ENCODE measurements at places on chromosomes 11 and 22.

- DNase-seq = no peak
Measured at GRCh38 chr11:6129011-6129410, 21.5 kb downstream of the OR56B4 start.

DNA sequence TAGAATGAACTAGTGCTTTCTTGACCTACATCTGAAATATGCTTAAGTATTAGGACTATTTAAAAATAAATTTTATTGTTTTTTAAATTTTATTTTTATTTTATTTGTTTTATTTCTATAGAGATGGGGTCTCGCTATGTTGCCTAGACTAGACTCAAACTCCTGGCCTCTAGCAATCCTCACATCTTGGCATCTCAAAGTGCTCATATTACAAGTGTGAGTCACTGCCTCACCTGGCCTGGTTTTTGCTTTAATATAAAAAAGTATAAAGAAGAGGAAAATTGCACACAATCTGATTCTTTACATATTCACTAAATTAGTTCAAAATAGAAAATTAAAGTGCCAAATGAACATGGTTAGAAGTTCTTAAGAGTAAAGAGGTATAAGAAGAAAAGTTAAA, 37.5 kb downstream of the HEPHL1 start:
- no peak for DNase-seq

DNA sequence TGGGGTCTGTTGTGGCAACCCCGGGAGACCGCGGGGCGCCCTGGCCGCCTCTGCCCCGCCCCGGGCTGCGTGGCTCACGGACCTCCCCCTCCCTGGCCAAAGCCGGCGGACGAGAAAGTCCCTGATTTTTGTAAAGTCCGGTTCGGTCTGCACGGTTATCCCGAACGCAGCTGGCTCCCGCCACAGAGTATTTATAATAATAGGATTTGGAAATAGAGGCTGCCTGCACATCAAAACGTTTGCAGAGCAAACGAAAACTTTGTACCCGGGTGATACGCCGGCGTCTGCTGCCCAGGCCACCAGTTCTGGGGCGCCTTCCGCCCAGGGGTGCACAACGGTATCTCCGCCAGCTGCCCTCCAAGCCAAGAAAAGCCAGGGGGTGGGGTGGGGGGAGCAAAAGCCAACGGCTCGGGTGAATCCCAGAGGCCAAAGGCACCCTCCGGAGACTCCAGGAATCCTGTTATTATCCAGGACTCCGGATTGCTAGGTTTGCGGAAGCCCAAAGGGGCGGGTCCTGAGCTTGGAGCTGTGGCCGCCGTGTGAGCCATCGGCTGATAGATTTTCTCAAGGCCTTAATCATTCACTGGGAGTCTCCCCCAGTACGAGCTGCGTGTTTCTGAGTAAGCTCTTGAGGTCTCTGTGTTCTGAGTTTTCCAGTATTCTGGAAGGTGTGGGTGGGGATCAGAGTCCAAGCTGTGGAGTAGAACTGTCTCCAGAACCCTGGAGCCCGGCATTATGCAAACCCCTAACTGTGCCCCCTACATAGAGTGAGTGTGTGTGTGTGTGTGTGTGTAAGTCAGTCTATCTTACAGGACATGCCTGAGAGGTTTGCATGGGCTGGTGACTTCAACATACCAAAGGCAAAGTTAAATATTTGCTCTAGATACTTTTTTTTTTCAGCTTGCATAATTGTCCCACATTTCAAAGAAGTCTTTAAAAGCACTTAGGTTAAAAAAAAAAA, 673 bp upstream of the SHANK2 start:
- DNase-seq = no peak

GRCh38 chr11:101441747-101442146, 142.1 kb downstream of the TRPC6 start:
- no peak for DNase-seq

DNA sequence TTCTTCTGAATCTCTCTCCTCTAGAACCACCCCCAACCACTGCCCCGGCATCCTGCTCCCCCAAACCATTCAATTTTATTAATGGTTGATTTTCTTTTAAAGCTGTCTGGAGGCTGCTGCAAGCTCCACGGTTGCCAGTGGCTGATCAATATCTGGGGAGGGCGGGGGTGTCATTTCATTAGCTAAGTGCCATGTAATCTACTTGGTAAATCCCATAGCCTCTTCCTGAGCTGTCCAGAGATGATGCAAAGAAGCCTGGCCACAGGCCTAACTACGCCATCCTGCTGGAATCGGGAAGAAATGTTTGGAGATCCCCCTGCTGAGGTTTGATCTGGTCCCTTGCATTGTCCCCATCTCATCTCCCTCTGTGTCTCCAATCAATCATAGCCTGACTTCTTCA, 440.1 kb downstream of the MIAT start:
- DNase-seq = no peak

DNA sequence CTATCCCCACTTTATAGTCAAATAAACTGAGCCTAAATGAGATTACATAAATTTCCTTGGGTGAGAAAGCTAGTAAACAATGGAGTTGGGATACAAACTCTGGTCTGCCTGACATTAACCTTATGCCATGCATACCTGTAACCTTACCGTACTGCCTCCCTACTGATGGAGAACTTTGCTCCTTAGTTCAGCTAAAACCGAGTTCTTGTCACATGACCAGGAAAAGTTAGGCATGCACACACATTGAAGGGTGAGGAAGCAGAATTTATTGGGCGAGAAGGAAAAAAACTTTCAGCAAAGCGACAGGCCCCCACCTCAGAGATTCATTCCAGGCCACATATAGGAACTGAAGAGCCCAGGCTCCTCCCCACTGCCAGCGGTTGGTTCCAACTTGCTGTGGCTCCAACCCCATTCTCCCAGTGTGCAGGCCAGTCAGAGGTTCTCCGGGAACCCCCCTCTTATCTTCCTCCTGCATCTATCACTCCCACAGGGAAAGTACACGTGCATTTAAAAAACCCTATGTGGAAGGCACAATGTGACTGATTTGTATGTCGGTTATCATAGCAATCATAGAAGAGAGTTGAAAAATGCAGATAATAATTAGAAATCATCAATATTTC, 3.2 kb upstream of the PIWIL4 start:
- DNase-seq = no peak

- DNase-seq = no peak
Measured at GRCh38 chr22:44805711-44806110, 53.3 kb downstream of the ARHGAP8 start.

GRCh38 chr11:9825315-9825714, 161.4 kb downstream of the SWAP70 start:
- DNase-seq = no peak

GRCh38 chr22:24153959-24154358, 27.3 kb upstream of the SUSD2 start:
- no peak for DNase-seq

GRCh38 chr11:59135648-59136461, 6.8 kb upstream of the FAM111A start:
- DNase-seq = peak; percentile 86

GRCh38 chr11:73856031-73856567, 20.5 kb downstream of the COA4 start:
- no peak for DNase-seq

GRCh38 chr22:44147821-44148574, 32.7 kb upstream of the PARVG start:
- DNase-seq = no peak

GRCh38 chr11:13329670-13330356, 52.2 kb downstream of the BMAL1 start:
- no peak for DNase-seq

- DNase-seq = no peak
Measured at GRCh38 chr11:12174477-12175143, 64.2 kb downstream of the MICAL2 start.

DNA sequence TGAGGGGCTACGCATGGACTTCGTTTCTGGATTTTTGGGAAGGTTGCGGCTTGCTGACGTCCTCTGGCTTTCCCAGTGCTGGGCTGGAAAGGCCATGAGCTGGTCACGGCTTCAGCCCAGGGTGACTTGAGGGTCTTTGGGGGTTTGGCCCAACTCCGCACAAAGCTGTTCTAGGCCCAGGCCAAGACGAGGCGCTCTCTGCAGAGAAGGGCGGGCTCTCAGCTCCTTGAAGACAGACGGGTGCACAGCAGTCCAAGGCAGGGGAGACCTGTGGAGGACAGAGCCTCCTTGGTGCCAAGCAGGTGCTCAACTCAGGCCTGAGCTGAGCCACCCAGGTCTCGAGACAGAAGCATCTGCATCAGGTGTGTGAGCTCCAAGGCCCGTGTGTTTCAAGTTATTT, 1003.7 kb downstream of the BRD1 start:
- no peak for DNase-seq

DNA sequence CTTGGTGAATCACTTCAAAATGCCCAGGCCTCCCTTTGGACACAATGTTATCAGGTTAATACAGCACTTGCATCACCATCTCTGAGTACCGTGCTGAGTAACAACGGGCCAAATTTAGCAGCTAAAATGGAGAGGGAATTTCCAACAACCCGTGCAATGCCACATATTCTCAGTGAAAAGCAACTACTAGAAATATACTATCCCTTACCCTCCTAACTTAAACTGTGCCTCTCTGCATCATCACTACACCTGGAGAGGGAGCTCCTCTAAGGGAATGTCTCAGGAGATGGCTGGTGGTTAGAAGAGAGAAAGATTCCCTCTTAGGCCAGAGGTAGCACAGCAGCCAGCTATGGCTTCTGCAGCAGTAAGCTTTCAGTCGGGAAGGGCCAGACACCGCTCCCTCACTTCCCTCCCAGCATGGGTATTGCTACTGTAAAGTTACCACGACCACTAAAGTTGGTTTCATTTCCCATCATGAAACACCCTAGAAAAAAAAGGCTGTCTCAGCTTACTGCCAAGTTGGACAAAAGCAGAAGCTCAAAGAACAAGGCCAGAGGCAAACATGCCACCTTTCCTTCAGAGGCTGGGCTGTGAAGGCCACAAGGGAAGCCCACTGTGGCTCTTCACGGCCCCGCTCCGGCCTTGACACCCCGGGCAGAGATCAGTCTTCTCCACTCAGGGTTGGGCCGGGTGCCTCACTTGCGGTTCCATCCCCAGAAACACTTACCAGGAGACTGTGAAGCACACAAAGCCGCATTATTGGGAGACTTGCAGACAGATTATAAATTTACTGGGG, 3.9 kb downstream of the MAML2 start:
- DNase-seq = no peak

- DNase-seq = no peak
Measured at GRCh38 chr11:107272561-107272960, 185.1 kb downstream of the CWF19L2 start.

- DNase-seq = no peak
Measured at GRCh38 chr11:22707119-22707899, 40.9 kb downstream of the GAS2 start.

DNA sequence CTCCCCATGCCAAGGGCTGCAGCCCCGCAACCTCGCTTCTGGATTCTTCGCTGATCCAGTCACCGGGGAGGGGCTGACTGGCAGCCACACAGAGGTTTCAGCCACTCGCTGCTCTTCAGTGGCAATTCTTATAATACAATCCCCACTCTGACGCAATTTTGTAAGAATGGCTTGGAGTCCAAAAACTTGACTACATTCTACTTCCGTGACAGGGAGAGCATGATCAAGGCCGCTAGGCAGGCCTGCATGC, 14.9 kb downstream of the PPM1F start:
- DNase-seq = no peak

GRCh38 chr11:103537904-103538502, 428.8 kb downstream of the DYNC2H1 start:
- no peak for DNase-seq

DNA sequence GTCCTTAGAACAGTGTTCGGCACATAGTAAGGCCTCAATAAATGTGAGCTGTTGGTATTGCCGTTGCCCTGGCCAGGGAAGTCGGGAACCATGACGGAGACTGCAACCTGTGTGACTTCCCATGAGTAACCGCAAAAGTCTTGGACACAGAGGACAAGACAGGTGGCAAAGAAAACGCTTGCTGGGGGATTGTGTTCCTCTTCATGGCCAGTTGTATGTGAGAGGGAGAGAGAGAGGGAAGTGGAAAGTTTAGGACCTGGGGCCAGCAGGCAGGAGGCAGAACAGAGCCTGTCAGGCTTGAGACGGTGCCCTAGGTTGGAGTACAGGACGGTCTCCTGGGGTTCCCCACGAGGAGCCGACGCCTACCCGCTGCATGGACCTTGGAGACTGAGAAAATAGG, 90.2 kb downstream of the CEP164 start:
- DNase-seq = no peak

- no peak for DNase-seq
Measured at GRCh38 chr11:44966694-44967093, 16.0 kb upstream of the TP53I11 start.

- DNase-seq = no peak
Measured at GRCh38 chr11:30364139-30364836, 41.4 kb downstream of the ARL14EP start.
